ENCODE measurements at places on chromosomes 6 and 20.

GRCh38 chr6:89997456-89998445 lies 103.5 kb downstream of the GJA10 start:
- DNase-seq: no peak

DNA sequence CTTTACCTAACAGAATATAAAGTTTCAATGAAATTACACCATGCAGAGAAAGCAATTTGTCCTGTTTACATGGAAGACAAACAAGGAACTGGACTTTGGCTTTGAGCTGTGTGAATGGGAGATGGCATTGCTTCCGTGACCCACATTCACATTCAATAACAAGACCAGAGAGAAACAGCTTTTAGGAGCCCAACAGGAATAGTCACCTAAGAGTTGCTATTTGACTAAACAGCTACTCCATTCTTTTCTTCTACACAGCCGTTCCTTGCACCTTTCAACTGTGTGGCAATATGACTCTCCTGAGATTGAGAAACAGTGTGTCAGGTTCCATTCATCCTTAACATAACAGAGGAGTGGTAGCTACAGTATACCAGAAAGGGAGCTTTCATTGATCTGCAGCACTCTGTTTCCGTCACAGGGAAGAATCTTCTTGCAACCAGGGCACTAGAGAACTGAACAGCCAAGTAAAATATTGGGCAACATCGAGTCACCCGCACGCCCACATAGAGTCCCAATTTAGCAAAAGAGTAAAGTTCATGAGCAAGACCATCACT lies 355.1 kb downstream of the HAO1 start:
- no peak for DNase-seq

DNA sequence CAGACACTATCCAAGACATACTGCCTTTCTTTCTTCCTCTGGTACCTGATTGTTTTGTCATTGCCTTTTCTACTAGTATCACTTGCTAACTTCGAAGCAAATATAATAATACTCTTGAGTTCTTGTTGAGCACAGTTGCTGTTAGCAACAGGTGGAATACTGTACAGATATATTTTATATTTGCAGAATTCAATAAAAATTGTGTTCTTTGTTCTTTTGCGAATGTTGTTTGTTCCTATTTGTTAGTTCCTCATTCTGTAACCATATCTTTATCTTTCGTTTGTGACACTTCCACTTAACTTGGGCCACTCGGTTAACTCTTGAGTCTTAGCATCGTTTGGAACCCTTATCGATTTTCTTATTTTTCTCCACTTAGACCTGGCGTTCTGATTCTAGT lies 868 bp downstream of the CYB5R4 start:
- no peak for DNase-seq

- no peak for DNase-seq
Measured at GRCh38 chr6:99013145-99013544, 65.4 kb upstream of the FBXL4 start.

GRCh38 chr6:91694016-91694654 lies 1107.3 kb upstream of the MAP3K7 start:
- DNase-seq: no peak

- no peak for DNase-seq
Measured at GRCh38 chr6:7691675-7692452, 34.0 kb upstream of the BMP6 start.

GRCh38 chr6:82602776-82603175 lies 239.2 kb downstream of the TPBG start:
- no peak for DNase-seq

DNA sequence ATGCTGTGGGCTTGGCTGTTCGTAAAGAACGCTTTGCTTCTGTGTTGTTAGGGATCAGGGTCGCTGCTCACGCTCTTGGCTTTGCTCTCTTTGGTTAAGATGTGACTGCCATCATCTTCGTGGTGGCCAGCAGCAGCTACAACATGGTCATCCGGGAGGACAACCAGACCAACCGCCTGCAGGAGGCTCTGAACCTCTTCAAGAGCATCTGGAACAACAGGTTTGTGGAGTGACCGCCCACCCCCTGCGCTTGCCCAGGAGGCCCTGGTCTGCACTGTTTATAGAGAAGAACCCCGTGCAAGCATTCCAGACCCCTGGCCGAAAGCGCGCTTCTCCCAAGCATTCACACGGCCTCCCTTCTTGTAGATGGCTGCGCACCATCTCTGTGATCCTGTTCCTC lies 57.1 kb downstream of the GNAS start:
- no peak for DNase-seq

DNA sequence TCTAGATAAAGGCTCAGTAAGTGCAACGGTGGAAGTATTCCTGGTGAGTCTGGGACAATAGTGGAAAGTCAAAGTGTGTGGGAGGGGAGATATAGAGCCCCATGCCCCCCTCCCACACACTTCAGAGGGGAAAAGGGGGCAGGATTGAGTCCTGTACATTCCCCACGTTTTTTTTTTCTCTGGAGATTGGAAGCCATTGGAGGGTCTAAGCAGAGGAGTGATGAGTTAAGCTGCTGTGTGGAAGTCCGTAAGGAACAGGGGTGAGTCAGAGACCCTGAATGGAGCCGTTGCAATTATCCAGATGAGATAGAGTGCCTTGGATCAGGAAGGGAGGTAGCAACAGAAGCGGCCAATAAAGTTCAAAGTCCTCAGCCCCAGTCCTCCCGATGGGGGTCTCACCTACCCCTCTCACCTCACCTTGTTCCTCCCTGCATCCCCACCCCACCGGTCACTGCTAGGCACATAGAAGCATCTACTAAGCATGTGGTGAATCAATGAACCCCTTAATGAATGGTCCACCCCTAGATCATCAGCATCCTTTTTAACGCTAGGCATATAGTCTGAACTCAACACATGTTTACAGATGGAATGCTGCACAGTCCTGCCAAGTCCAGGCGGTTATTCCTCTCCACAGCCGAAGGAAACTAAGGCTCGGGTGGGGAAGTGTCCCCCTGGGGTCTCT lies 662 bp upstream of the SLC9A8 start:
- DNase-seq: no peak

- no peak for DNase-seq
Measured at GRCh38 chr6:126614642-126615504, 275.0 kb downstream of the CENPW start.

DNA sequence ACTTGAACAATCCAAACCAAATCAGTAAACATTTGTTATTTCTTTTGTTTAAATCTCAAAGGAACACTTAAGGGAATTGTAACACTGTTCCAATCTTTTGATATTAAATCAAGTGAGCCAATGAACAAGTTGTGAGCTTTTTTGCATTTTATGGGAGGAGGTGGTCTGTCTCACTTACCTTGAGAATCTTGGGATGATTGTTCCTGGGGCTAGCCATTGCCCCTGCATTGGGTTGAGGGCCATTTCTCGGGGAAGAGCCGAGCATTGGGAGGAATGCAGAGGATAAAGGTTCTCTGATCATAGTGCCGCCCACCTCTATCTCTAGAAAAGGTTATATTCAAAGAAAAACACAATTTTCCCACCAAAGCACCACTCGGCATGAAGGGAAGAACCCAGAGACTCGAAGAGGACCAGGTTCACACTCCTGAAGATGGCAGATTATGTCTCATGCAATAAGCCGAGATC lies 13.8 kb upstream of the TFB1M start:
- DNase-seq: no peak

GRCh38 chr6:89035252-89036101 lies 45.1 kb upstream of the PNRC1 start:
- DNase-seq: no peak

DNA sequence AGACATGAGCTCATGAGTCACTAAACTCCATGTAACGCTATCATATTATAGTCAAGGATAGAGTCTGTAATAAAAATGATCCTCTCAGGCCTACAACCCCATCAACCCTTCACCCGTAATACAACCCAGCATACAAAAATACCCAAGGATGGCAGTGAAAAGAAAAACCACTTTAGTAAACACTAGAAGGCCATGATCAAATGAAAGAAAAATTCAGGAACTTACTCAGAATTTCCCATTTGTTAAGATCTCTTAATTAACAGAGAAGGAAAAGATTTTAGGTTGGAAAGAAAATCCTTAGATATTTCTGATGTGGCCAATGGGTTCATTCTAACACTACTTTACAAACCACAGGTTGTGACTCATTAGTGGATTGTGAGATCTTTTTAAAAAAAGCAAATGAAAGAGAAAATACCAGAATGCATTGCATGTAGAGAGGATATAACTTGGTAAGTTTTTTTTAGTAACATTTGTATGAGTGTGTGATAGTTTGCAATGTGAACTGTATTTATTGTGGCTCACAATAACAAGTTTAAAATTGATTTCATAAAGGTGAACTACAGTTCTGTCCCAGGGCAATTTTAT lies 8.0 kb upstream of the UBE2J1 start:
- DNase-seq: no peak

DNA sequence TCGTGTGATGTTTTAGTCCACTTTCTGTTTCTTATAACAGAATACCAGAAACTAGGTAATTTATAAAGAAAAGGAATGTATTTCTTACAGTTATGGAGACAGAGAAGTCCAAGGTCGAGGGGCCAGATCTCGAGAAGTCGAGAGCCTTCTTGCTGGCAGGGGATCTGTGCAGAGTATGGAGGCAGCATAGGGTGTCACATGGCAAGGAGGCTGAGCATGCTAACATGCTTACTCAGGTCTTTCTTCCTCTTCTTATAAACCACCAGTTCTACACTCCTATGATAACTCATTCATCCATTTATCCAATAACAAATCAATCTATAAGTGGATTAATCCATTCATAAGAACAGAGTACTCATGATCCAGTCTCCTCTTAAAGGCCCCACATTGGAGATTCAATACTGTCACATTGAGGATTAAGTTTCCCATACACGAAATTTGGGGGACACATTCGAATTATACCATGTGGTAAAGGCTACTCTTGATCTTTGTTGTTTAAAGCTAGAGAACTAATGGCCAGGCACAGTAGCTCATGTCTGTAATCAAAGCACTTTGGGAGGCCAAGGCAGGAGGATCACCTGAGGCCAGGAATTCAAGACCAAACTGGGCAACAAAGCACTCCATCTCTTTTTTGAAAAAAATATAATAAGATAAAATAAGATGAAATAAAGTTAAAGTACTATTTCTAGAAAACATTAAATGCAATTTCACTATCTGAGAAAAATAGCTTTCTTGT lies 2.1 kb downstream of the GOPC start:
- no peak for DNase-seq

DNA sequence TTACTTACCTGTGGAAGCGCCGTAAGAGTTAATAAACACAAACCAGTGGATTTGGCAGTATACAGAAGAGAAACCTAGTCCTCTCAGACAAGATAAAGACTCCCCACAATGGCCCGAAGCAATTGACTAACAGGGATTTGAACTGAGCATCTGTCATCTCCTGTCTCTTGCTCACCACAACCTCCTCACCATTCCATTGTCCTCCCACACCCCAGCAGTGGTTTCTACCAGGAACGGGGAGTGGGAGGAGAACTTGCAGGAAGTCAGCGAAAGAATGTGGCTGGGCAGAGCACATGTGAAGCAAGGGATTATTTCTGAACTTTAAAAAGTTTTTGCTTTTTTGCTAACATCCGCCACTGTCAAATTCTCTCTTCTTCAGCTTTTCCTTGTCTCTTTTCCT lies 24.6 kb upstream of the TAAR1 start:
- DNase-seq: no peak
